Activated CD8-positive, alpha-beta T cell treated with anti-CD3 and anti-CD28 coated beads for 36 hours (primary cell): ENCODE measurements at places on chromosomes 16 and 17. TPM values are rescaled to one million over a fixed set of nuclear protein-coding genes. Genes with fewer than 3 reads are reported as not detected.

GRCh38 chr17:69605571-69605970 is 191.1 kb downstream of the MAP2K6 start:
- peaks cover 20% of the 10 kb centered on the region for H3K4me1 ChIP-seq
- no peak for DNase-seq
- H3K27me3 ChIP-seq: peaks cover 5% of the 10 kb centered on the region

DNA sequence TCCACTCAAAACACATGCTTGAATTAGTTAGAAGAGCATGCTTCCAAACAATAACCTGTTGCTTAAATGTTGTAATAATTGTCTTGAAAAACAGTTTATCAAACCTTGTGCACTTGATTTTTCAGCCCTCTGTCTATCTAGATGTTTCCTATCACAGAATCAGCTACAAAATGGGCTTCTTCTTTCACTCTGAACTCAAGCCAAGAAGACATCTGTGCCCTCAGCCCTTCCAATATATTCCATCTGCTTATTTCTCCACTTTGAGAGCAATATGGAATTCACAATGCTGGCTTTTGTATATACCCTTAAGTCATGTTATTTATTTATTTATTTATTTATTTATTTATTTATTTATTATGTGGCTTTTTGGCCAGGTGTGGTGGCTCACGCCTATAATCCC is 234.2 kb downstream of the TOX3 start:
- no peak overlapping the region for H3K4me3 ChIP-seq
- H3K4me1 ChIP-seq: peaks cover 6% of the 10 kb centered on the region
- DNase-seq: no peak
- H3K36me3 ChIP-seq: no peaks in the 10 kb centered on the region

DNA sequence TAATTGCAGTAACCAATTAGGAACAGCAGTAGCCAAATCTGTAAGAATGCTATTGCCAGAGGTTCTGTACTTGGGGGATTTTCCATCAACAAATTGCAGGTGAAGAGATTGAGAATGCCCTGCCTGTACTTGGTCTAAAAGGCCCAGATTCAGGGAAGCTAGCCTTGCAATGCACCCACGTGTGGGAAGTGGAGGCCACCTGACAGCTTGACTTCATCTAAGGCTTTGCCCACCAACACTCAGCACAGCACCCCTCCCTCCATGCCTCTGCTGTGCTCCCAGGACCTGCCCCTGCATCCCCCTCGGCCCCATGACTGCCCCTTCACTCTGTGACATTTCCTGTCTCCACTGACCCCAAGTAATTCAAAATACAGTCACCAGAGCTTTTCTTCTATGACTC is 79.1 kb upstream of the CDH5 start:
- H3K36me3 ChIP-seq: no peaks in the 10 kb centered on the region
- H3K4me3 ChIP-seq: no peak overlapping the region
- H3K4me1 ChIP-seq: no peaks in the 10 kb centered on the region
- no peaks in the 10 kb centered on the region for H3K27me3 ChIP-seq
- no peak for DNase-seq
- no peak overlapping the region for H3K27ac ChIP-seq

DNA sequence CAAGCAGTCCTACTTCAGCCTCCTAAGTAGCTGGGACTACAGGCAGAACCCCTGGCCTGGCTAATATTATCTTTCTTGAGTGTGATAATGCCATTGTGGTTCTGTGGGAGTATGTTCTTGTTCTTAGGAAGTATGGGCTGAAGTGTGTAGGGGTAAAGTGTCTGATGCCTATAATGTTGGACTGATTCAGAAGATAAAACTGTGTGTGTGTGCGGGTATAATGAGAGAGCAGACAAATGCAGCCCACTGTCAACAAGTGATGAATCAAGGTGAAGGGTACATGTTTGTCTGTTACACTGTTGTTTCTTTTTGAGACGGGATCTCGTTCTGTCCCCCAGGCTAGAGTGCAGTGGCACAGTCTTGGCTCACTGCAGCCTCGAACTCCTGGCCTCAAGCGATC is 127.5 kb downstream of the CLEC16A start:
- H3K4me3 ChIP-seq: no peak overlapping the region
- H3K4me1 ChIP-seq: peaks cover 60% of the 10 kb centered on the region
- DNase-seq: no peak
- peak overlapping the region; percentile 8 for H3K27ac ChIP-seq

MPV17L gene
- 0.20 TPM for total RNA-seq

INCA1 gene
- total RNA-seq: 0.63 TPM

CDH13 gene
- total RNA-seq: not detected
